ENCODE measurements at places on chromosomes 7 and 10.

DNA sequence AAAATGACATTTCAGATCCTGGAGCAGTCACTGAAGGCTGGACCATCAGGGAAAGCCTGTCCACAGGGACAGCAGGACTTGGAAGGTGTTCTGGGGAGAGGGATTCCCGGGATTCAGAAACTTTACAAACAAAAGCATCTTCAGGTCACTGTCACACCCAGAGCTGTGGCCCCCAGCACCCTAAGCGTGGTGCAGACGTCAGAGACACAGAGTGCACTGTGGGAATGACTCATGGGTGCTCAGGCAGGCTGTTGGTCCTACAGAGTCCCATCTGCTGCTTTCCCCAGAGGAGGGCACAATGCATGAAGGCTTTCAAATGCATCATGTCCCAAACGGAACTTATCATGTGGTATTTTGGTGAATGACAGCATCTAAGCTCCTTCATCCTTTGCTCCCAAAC is 13.1 kb upstream of the LRMDA start:
- DNase-seq = no peak

DNA sequence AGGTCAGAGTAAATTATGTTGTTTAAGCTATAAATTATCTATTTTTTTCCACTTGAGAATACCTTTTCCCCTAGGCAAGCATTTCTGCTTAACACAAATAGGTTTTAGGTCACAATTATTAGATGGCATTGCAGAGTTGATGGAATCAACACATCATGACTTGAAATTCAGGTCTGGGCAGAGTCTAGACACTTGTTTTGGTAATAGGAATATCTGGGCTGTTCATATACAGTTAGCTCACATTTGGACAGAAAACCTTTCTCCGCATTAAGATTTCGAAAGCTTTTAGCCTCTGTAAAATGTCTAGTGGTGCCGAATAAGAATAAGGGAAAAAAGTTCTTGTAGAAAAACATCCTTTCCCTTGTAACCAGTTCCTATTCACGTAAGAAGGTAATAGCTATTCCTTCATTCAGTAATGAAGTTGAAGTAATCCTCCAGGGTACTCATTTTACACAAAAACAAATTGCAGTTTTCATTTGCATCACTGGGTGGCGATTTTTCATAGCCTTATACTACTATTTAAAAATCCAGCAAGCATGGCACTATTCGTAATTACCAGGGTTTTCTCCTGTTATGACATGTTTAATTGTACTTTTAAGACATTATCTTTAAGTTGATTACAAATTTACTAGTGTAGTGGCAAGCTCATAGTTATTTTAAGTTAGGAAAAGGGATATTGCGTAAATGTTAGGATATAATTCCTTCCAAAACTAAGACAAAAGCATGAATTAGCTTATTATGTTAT is 37.0 kb downstream of the RPA3 start:
- no peak for DNase-seq

GRCh38 chr10:129877773-129878371 is 86.2 kb downstream of the EBF3 start:
- no peak for DNase-seq

DNA sequence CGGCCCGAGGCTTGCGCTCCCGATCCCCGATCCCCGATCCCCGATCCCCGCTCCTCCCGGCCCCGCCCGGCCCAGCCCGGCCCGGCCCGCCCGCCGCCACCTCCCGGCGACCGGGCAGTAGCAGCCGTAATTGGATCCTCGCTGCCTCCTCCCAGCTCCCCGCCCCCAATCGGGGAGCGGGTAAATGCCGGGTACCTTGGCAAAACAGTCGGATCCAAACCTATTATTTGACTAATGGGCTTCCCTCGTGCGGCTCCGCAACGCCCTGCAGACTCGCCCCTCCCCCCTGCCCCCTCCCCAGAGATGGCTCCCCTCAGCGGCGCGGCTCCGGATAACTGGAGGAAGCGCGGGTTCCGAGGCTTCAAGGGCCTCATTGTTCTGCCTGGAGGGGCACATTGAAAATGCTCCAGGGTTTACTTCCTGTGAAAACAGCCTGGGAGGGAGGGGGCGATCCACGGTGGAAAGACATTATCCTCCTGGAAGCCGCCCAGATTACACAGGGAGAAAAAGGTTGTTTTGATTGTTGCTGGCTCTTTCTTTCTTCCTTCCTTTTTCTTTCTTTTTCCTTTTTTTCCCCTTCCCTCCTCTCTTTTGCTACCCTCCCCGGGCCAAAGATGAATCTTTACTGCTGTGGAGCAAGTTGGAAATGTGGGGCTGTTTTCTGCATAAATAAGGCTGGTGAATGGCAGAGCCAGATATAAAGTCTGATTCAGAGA is 94.7 kb upstream of the ZMIZ1 start:
- DNase-seq = peak; percentile 71

DNA sequence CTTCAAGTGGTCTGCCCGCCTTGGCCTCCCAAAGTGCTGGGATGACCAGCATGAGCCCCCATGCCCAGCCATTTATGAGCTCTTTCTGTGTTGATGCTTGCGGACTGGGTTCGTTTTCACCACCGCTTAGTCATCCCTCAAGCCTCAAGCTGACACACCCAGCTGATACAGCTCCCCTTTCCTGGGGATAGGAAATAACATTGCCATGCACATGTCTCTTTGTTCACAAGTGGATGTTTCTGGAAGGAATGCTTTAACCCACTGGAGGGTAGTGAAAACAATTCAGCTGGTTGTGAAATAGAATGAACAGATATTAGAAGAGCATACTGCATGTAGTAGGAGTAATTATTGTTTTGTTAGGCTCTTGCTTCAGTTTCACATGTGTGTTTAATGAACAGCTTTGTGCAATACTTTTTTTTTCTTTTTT is 8.5 kb upstream of the METTL27 start:
- no peak for DNase-seq

DNA sequence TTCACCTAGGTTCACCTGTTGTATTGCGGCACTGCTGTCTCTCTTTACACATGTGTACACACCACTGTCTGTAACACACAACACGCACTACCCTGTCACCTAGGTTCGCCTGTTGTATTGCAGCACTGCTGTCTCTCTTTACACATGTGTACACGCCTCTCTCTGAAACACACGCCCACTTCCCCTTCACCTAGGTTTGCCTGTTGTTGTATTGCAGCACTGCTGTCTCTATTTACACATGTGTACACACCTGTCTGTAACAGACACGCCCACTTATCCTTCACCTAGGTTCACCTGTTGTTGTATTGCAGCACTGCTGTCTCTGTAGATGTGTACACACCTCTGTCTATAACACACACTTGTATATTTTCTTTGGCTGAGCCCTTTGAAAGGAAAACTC is 51.5 kb downstream of the WDR37 start:
- no peak for DNase-seq

DNA sequence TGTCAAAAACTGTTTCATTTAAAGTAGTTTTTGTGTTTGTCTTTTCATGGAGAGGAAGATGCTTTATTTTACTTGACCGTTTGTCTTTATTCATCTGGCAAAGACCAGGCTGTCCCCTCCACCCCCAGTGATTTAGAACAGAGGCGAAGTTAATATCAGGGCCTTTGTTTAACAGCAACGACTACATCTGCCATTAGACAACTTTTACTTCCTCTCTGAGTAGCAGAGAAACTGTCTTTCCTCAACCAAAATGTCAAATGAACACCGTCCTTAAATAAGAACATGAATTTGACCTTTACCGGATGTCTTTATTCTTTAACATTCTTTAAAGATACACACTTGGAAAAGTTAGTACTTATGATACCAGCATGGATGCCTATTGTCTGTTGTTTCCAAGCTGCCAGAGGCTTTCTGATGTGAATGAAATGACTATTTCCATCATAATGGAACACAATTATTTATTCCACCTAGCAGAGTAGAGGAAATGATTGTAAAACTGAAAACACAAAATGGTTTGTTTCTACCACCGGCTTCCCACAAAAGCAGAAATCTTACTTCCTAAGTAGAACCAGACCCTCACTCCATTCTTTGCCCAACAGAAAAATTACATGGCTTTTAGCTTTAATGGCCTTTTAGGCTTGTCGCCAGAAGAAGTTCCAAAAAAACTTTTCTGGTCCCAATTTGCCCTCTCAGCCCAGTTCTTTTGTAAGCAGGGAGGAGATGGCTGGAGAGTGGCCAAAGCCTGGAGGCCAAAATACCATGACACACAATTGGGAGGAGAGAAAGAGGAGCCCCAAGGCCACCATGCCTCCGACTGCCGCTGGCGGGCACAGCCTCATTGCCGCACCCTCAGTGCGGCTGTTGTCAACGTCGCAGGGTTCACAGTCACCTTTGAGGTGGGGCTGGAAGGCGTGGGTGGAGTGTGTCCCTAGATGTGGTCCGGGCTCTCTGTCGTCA is 168.5 kb downstream of the TEX36 start:
- DNase-seq = no peak

All from iPS DF 19.7 (cell line).